Stimulated activated CD4-positive, alpha-beta T cell treated with anti-CD3 and anti-CD28 coated beads, Interleukin-12 subunit alpha, Interleukin-12 subunit beta, amount 100 ng/mL, for 48 hours (primary cell): ENCODE measurements at places on chromosomes 5 and 9.

- DNase-seq = no peak
Measured at GRCh38 chr9:126146254-126147145, 180.1 kb upstream of the MVB12B start.

DNA sequence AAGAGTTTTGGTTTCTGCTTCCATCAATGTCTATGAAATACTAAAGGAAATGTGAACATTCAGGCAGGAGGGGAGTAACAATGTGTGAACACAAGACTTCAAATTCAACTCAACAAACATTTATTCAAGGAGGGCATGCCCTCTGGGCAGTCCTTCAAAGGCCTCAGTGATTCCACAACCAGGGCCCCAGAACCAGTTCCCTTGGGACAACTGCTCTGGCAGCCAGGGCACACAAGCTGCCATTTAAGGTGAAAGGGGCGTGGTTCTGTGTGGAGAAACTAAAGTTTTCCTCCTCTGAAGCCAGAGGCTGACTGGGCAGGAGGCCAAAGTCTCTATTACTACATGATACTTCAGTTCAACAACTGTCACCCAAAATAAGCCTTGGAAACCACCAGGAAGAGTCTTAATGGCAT lies 3.2 kb downstream of the RBM18 start:
- no peak for DNase-seq

GRCh38 chr9:127698386-127698785 lies 8.4 kb upstream of the CFAP157 start:
- DNase-seq = no peak

DNA sequence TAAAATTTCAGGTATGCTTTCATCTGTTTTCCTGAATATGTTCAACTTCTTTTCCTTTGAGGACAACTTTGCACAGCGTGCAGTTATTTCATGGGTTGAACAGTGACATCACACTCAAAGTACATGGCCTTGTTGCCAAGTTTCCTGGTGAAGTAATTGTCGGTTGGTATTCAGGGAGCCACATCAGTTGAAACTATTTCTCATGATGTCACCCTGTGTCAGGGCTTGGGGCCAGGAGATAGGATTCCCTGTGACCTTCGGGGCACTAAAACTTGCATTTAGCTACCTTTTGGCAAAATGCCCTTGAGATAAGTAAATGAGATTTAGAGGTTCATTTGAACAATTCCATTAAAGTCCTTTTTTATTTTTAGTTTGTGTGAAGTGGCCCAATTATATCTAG lies 383.9 kb downstream of the SH3GL2 start:
- no peak for DNase-seq

DNA sequence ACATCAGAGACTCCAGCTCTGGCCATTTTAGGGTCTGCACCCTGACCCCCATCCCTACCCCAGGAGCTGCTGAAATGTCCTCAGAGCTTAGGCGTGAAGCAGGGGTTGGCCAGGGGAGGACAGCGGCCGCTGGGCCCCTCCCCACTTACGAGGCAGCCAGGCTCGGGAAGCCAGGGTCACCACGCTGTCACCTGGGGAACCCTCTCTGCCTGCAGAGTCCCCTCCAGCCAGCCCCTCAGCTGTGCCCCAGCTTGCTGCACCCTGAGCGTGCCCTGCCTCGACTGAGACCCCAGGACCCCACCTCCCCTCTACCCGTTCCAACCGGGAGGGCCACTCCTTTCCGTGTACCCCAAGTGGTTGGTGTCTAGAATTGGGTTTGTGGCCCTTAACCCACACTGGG lies 2.7 kb downstream of the LCN10 start:
- no peak for DNase-seq

- no peak for DNase-seq
Measured at GRCh38 chr5:64184832-64185231, 19.2 kb downstream of the RNF180 start.

- no peak for DNase-seq
Measured at GRCh38 chr9:99778836-99779235, 42.8 kb upstream of the NR4A3 start.

- no peak for DNase-seq
Measured at GRCh38 chr9:83030391-83031107, 32.4 kb downstream of the RASEF start.
